ENCODE measurements at places on chromosomes 6 and 20.

DNA sequence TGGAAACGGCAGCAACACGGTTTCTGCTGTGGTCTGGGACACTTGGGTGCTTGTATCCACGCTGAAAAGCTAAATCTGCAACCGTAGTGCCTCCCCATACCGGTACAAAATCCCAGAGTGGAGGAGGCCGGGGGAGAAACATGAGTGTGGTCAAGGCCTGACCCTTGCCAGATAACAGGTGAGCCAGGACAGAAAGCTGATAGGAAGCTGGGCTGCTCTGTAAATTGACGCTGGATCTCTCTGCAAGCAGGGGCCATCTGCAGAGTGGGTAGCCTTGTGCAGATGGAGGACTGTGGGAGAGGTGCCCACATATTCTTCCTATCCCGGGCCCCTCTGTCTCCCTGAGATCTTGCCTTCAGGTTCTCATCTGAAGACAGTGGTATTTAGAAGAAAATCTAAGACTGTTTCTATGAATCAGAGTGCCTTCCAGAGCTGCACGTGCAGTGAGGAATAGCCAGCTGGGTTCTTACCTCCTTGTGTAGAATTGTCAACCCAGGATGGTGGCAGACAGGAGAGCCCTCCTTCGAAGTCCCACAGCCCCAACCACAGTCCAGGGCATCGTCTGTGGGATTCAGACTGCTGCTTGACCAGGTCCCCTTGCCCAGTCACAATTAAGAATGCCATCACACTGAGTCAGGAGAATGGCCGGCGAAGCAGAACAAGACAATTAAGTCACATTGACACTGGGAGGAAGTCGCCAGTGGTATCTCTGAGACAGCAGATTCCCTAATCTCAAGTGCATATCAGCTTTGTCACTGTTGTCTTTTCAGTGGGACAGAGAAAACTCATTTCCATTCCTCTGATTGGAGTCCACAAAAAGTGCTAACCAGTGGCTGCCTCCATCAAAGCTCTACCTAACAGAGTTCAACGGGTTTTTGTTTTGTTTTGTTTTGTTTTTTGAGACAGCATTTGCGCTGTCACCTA is 100.0 kb upstream of the RIPOR2 start:
- DNase-seq: no peak

DNA sequence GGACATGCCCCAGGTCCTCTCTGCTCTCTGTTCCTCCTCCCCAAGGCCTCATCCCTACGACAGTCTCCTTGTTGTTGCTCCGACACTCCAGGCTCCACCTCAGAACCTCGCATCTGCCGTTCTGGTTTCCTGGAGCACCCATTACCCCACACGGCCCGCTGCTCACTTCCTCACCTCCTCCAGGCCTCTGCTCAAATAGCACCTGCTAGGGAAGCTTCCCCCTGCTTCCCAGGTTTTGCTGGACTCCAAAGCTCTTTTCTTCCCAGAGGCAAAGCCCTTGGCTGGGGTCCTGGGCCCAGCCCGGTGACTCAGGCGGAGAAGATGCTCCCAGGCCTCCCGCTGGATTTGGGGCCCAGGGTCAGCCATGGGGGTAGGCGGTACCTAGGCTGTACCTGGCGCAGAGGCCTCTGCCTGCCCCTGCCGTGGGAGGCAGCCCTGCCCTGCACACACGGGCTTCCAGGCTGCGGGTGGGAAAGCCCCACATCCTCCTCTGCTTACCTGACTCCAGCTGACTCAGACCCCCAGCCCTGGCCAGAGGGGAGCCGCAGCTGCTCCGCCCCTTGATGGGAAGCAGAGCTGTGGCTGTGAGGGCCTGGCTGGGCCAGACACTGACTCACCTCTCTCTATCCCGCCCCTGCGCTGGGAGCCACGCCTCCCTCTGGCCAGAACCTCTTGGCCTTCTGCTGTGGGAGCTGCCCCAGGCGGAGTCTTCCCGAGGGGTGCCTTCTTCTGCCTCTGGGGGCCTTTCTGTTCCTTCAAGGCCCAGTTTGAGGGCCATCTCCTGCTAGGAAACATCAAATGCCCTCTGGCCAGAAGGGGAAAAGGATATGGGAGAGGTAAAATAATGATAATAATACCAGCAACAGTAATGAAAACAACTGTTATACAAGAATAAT is 130.5 kb downstream of the CEBPB start:
- DNase-seq: no peak

DNA sequence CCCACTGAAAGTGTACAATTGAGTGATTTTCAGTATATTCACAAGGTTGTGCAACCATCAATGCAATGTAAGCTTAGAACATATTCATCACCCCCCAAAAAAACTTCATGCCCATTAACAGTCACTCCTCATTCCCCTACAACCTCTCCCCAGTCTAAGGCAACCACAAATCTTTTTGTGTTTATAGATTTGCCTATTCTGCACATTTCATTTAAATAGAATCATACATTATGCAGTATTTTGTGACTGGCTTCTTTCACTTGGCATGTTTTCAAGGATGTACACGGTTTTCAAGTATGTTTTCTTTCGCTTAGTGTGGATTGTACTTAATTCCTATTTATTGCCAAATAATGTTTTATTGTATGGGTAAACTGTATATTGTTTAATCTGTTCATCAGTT is 329.3 kb upstream of the RNF24 start:
- DNase-seq: no peak

DNA sequence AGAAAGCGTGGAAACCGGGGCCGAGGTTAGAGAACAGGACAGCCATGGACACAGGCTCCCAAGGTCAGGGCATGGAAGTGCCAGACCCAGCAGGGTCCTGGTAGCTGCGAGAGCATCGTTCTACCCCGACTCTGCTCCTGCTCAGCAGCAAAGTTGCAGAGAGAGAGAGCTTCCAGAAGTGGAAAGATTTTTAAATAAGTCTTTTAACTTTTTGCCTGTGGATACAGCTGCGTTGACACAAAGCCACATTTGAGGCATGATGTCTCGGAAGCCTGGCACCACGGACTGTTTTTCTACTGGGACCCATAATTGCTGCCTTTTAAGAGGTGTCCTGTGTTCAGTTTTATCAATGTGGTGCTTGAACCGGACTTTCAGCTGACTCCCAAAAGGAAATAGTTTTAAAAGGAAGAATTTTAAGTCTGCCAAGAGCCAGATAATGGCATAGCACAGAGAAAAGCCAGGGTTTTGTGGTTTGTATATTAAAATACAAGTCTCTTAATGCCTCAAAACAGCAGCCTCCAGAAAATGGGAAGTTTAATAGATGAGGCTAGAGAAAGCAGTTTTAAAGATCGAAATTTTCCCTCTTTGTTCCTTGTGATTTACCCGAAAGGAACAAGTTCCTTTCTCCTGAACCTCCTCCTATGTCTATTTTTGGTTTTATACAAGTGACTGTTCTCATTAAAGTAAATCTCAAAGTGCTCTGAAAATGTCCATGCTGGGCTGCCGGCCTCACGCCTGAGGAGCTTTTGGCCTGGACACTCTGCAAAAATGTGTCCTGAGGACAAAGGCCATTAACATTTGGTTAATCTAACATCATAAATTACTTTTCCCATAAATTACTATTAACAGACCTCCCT is 91.5 kb downstream of the RIN2 start:
- DNase-seq: no peak

- no peak for DNase-seq
Observed at GRCh38 chr6:148780918-148781436, 34.1 kb downstream of the UST start.

- no peak for DNase-seq
Observed at GRCh38 chr20:58146746-58147140, 81.7 kb downstream of the ANKRD60 start.

GRCh38 chr6:116467514-116467913 is 6.3 kb downstream of the CALHM6 start:
- no peak for DNase-seq
